Activated T-helper 1 cell treated with anti-CD3 and anti-CD28 coated beads, Interleukin-2, amount 50 U/mL, for 16 hours (primary cell): ENCODE measurements at places on chromosomes 4 and X.

DNA sequence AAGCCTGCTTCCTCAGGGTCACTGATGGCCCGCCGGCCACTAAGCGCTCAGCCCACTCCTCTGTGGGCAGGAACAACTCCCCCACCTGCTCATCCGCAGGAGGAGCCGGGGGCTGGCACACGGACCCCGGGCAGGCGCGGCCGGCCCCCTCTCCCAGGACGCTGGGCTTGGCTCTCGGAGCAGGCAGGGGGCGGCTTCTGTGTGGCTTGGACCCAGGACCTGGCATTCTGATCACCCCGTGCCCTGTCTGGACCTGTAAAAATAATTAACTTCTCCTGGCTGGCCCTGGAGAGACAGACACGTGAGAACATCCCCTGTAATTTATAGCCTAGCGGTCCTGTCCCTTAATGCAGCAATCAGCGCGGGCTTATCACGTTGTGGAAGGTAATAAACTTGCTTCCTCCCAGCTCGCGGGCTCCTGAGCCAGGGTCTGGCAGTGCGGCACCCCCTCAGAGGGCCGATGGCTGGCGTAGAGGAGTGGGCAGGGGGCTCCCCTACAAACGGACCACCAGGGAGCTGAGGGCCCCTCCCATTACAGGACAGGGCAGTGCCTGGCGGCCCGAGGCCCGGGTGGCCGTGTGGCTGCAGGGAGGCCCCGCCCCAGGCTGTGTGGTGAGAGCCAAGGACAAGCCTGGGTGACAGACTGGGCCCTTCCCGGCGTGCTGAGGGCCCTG lies 84.5 kb upstream of the NKX1-1 start:
- no peak for DNase-seq

DNA sequence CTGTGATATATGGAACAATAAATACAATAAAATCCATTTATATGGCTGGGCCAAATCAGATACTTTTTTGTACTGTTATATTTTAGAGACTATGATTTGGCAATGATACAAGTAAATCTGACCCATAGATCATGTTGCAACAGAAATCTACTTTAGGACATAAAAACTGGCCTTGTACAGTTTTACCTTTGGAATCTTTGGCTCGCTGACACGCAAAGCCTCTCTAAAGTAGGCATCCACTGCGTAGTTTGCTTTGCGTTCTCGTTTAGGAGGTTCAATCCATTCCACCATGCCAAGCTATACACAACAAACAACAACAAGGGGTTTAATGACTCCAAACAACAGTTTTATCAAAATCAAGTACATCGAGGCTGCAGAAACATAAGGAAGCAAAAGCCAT lies 42.4 kb downstream of the SMARCA1 start:
- DNase-seq, result no peak

DNA sequence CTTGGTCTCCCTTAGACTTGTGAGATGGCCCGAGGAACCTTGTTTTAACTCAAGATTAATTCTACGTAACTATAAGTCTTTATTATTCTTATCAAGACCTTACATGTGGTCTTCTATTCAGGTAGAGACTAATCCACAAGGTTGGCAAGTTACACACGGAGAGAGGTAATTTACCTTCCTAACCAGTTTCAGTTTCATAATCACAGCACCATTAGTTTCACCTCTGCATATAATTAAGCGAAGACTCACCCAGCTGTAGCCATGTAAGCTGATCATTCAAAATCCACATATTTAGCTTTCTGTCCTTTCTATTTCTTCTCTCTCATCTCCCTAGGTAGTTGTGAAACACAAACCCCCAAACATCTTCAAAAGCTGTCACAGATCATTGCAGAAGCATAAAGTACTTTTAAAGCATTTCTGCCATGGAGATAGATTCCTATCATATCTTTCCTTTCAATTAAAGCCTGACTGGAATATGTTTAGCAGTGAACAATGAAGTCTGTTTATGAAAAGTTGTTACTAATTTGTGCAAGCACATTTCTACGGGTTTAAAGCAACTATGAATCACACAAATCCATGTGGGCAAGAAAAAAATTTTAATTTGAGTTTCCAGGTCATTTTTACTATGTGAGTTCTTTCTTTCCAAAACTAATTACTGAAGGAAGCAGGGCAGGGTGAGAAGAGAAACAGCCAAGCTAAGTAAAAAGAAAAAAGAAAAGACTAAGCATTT lies 78.5 kb downstream of the BTC start:
- DNase-seq, result no peak

- no peak for DNase-seq
Measured at GRCh38 chr4:75892508-75892907, 9.7 kb downstream of the PPEF2 start.

- no peak for DNase-seq
Measured at GRCh38 chr4:115361781-115362180, 248.4 kb upstream of the NDST4 start.

GRCh38 chrX:38038501-38038900 lies 32.1 kb downstream of the SYTL5 start:
- DNase-seq, result no peak
